ENCODE measurements at places on chromosomes 5 and 9. TPM values are rescaled to one million over a fixed set of nuclear protein-coding genes. Genes with fewer than 3 reads are reported as not detected.

DNA sequence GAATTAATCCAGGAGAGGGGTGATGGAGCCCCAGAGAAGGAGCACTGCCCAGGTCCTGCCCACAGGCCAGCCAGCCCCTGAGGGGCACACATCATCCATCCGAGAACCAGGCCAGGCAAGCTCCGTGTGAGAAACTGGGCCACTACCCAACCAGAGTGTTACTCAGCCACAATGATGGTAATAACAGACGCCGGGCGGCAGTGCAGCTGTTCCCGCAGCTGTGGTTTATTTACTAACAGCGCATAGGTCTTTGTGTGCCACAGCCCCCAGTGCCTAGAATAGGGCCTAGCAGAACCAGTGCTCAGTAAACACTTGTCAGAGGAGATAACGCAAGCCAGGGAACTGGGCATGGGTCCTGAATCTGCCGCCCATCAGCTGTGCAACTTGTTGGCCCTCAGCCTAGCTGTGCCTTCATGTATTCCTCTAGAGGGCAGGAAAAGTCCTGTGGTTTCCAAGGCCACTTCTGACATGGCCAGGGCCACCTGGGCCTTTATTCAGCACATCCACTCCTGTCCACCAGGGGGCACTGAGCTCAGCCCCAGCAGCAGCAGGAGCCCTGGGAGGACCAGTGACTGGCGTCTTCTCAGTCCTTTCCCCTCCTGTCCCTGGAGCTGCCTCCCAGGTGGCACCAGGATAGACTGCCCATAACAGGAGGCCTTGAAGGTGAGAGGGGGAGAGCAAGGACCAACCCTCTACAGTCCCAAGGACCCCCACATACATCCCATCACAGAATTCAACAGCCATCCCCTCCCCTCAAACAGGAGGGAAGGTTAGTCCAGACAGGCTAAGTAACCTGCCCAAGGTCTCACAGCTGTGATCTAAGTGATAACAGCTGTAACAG, 2.1 kb downstream of the MXD3 start:
- peak; percentile 76 for DNase-seq

DNA sequence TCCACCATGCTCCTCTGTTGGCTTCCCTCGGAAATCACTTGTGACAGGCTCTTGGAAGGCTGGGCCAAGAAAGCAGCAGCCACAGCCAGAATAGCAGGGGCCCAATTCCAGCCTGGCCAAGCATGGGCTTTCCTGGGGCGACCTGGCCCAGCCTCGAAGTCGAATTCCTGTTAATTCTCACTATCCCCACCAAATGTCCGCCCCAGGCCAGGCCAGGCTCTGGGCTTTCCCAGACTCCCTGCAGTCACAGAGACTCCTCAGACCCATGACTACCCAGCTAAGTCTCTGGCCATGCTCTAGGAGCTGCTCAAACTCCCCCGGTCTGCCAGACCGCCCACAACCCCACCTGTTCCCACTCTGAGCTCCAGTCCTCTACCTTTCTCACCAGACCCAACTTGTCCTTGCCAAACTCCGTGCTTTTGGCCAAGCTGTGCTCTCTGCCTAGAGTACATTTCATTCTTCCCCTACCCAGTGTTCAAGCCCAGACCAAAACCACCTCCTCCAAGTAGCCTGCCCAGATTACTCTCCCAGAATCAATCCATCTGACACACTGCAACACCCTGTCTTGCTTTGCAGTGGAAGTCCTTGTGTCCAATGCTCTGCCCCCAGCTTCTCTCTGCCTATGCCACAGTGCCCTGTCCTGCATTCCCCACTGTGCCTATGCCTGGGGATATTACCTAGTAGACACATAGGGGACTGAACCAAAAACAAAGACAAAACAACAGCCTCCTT, 26.2 kb downstream of the SHB start:
- DNase-seq: no peak

Gene C9
- 1,159 TPM for total RNA-seq

- no peak for DNase-seq
Measured at GRCh38 chr5:158483281-158483860, 616.3 kb downstream of the EBF1 start.

DNA sequence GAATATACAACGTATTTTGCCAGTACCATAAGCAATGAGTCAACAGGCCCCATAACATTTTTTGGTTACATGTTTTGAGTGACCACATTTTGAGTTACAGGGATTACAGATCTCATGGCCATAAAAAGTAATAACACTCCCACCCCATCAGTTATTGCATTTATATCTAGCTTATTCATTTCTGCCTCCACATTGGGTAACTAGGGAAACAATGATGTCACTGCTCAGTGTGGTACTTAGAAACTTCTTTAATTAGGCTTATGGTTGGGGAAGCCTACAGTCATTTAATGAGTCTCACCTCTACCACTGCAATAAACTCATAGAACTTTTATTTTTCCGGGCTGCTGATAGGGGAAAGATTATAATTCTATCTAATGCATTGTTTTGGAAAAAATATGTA, 39.9 kb upstream of the SMIM15 start:
- DNase-seq: no peak

DNA sequence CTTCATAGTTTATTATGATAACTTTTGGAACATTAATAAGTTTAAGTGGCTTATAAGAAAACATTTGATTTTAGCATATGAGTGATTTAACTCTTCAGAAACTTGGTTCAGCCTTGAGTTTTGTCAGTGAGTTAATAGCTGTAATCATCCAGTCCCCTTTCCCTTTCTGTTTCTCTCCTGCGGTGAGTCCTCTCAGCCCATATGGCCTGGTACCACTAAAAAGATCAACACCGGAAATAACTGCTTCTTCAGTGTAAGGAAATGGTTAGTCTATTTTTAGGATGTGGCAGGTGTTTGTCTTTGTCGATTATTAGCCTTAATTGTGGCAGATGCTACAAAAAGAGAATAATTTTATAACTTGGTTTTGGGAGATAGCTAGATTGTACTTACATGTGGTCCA, 120.2 kb upstream of the GRHPR start:
- DNase-seq: no peak

GRCh38 chr5:32165597-32165996, 8.5 kb downstream of the GOLPH3 start:
- DNase-seq: no peak

DNA sequence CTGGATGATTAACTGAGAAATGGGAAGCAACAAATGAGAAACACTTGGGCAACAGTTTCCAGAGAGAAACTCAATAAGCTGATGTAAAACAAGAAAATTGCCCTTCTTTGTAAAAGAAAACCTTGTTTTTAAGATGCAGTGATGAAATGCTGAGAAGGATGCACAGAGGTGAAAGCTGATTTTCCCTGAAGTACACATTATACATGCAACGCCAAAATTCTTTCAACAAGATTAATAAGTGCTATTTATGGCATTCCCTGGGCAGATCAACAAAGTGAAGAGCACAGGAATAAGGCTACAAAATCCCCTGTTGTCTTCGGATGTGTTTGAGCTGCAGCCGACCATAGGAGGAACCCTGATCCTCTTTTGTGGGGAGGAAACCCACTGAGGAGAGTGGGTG, 208.0 kb upstream of the ANKH start:
- no peak for DNase-seq

DNA sequence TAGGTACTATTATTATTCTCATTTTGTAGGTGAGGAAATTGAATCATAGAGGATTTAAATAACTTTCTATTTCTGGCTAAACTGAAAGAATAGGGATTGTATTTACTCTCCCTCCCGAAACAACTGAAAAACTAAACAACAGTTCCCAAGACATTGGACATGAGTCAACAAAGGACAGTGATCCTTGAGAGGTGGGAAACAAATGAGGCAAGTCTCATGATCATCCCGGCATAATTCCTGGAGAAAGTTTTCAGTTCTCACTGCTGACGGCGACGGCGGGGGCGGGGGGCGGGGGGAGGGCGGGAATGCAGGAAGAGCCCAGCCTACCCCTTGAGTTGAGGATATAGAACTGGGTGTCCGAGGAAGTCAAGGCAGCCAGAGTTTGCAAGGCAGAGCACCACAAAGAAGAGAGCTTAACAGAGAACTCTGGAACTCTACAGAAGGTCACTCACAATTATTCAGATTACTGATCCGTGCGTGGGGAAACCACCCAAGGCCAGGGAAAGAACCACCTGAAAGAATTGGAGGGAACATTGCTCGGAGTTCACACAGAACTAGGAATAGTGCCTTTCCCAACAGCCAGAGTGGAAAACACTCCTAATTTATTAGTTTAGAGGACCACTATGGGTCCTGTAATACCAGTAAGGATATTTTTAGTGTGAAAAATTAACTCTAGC, 27.4 kb upstream of the WHRN start:
- DNase-seq: no peak

Gene EIF4E1B
- not detected for total RNA-seq

GRCh38 chr9:68417762-68418161, 61.4 kb downstream of the PGM5 start:
- DNase-seq: no peak

- no peak for DNase-seq
Measured at GRCh38 chr9:94173632-94174031, 85.5 kb upstream of the ZNF169 start.

GRCh38 chr9:1637401-1637800, 377.7 kb upstream of the SMARCA2 start:
- DNase-seq: no peak

Gene GDF9
- 0.15 TPM for total RNA-seq

DNA sequence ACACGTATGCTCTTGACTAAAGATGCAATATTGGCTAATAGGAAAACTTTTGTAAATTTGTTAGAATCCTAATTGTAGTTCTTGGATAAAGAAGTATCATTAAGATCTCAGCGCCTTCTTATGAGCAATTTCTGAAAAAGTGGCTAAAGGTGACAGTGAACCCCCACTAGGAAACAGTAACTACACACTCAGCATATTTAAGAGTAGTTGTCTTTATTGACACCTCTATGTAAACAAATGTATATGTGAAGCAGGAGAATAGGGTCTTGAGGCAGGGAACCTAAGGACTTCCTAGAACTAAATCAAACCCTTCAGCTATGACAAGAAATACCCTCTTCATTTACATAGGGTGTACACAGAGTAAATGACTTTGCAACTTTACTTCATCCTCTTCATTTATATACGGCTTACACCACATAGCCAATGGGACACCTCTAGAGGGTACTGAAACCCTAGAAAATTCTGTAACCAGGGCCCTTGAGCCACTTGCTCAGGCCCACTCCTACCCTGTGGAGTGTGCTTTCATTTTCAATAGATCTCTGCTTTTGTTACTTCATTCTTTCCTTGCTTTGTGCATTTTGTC, 2.8 kb downstream of the NIPSNAP3A start:
- DNase-seq: no peak

Gene LCNL1
- not detected for total RNA-seq

Gene GRIA1
- total RNA-seq: not detected

Gene CERCAM
- total RNA-seq: 1.0 TPM

DNA sequence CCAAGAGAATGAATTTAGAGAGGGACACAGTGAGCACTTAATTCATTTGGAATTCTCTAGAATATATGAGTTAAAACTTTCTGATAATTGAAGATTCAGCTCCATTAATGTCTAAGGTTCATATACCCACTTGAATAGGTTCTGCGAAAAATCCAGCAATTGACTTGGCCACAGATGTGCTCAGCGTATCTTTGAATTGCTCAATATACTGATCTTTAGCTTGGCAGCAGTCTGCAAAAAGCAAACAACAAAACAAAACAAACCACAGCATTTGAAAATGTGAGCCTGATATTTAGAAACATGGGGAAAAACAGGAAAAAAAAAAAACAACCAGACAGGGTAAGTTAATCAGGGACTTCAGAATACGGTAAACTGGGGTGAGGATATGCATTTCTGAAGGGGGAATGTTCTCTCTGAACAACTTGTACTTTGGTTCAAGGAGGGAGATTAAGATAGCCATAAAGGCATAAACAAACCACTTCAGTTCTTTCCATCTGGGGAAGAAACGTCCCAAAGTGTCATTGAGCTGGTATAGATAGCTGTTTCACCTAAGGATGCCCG, 21.4 kb downstream of the AGXT2 start:
- DNase-seq: peak; percentile 52

GRCh38 chr5:159547466-159548195, 217.3 kb upstream of the IL12B start:
- no peak for DNase-seq

GRCh38 chr9:127139775-127140174, 17.3 kb upstream of the ANGPTL2 start:
- DNase-seq: no peak

Gene FGF10
- 0.08 TPM for total RNA-seq

GRCh38 chr9:121884057-121884541, 209.0 kb downstream of the TTLL11 start:
- DNase-seq: no peak

DNA sequence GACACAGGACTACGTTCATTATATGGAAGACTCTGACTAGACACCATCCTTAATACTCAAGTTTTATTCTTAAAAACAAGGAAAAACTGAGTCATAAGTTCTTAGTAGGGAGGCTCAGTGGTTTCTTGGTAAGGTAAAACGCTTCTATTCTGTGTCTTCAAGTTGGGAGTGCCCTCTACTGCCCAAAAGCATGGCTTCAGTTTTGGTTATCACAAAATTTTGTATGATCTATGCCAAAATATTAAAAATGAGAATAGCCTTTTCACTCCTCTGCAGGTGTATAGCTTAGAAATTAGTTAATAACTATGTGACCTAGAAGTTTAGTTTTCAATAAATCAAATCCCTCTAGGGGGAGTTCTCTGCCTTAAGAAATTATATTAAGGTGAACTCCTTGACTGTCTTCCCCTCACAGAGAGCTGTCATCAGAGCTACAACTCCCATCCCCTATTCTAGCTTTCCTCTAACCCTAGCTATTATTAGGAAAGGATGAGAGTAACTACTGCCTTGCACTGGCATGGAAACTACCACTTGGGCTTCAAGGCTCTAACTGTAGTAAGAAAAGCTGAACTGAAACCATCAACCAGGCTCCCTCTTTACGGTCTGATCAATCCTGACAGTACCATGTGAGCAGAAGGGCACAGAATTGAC, 189.7 kb downstream of the GNAQ start:
- no peak for DNase-seq

DNA sequence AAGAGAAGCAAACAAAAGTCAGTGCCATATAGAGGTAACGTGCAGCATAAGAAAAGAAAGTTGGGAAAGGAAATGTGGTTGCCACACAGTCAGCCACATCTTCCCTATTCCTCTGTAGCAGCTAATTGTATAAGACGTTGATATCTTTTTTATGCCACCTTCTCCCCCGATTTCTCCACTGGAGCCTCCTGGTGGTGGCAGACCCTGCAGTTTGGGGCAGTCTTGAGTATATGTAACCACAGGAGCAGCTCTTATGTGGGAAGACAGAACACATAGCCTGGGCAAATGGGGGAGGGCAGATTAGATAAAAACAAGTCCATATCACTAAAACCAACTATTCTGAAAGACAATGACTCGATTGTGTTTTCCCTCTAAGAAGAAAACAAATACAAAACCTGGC, 99.7 kb downstream of the PLCXD3 start:
- DNase-seq: no peak

- no peak for DNase-seq
Measured at GRCh38 chr5:103245761-103246160, 12.8 kb upstream of the MACIR start.

All from left lobe of liver (tissue), 2 donors.